ENCODE measurements at places on chromosomes 13 and 19.
A peak's percentile ranks its signal among the peaks of the same experiment; 100 is the strongest.

DNA sequence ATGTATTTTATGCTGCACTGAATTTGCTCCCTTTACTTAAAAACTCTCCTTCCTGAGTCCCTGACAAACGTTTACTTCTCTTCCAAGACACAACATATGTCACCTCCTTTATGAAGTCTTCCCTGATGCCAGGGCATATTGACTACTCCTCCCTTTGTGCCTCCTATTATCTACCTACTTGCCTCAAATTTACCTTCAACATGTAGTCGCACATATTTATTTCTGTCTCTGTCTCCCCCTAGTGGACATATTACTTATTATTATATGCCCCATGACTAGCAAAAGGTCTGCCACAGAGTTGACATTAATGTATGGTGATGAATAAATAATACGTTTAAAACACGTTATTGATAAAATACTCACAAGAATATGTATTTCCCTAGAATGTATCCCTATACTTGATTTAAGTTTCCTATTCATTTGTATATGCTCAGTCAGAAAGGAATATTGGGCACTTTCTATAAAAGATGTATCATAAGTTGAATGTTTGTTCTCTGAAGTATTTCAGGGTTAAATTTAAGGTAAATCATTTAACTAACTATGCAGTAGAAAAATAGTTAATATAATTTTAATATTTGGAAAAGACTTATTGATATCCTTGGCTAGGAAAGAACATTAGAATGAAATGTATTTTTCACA lies 250.3 kb upstream of the ATXN8OS start:
- peak; percentile 50 for DNase-seq

- no peak for DNase-seq
These were observed 463 bp upstream of the POMP start for GRCh38 chr13:28658539-28658795.

- DNase-seq: no peak
These were observed 7.0 kb upstream of the POMP start for GRCh38 chr13:28651810-28652401.

- DNase-seq: no peak
These were observed 174.6 kb downstream of the NDFIP2 start for GRCh38 chr13:79655509-79655908.

DNA sequence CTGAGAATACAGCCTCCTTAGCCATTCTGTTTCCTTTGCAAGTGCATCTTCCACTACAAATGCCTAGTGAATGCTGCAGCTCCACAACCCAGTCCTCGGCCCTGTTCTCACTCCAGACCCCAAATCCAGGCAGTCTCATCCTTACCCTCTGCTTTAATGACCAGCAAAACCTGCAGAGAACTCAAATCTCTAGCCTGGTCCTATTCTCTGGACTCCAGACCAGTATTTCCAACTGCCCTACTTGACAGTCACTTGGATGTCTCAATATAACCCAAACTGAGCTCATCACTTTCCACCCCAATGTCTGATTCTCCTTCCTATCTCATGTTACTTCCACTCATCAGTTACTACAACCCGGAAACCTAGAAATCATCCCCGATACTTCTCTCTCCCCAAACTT lies 2.6 kb upstream of the EBPL start:
- no peak for DNase-seq

GRCh38 chr13:112213467-112214255 lies 146.7 kb downstream of the SOX1 start:
- DNase-seq: no peak

DNA sequence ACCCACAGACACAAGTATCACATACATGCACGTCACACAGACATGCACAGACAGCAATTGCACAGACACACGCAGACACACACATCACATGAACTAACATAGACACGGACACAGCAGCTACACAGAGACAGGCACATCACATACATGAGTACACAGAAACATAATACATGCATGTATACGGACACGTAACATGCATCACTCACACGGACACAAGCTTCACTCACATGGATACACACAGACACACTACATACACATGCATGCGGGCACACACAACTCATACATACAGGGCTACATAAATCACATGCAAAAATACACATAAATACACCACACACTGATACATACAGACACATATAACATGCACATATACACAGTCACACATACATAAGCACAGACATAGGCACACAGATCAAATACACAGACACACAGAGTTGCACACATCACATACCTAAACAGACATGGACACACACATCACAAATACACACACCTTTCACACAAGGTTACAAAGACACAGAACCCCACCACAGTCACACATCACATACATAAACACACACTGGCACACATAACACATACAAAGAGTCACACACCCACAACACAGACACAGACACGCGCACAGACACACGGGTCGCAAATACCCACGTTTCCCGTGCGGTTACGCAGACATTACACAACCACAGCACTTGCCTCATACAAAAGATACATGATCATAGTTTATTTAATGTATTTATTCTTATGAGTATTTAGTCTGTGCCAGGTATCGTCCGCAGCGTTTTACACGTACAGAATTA lies 1.1 kb upstream of the LMTK3 start:
- DNase-seq: no peak

- DNase-seq: no peak
These were observed 23.5 kb downstream of the ADGRL1 start for GRCh38 chr19:14182476-14182875.

DNA sequence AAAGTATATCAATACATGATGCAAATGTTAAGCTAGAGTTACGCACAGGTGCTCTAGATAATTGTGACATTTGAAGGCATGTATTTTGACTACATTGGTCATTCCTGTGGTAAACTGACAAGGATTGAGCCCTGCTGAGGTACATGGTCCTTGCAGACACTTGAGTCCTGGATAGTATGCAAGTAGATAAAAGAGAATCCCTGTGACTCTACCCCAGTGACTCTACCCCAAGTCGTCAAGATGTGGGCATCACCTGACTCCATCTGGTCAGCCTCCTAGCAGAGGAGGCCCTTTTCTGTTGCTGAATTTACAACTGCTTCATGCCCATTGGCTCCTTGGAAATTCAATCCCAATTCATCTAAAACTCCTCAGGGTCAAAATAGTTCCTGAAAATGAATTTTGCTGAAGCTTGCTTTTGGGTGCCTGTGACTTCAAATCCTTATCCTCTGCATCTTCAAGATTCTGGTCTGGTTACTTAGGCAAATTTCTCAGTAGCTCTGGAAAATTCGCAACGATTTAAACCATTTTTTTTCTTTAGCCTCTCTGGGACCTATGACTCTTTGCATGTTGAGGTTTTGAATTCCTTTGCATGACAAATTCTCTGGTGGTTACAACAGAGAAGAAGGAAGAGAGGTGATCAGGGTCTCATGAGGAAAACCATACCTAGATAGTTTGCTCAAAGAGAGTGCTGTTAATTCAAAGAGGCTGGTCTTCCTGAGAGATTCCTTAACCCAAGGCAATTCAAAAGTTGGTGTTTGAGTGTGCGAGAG lies 422.1 kb downstream of the FGF9 start:
- no peak for DNase-seq

- DNase-seq: no peak
These were observed 16.9 kb upstream of the C1QTNF9 start for GRCh38 chr13:24292481-24292880.

GRCh38 chr19:55537741-55538111 lies 793 bp upstream of the SBK2 start:
- no peak for DNase-seq

DNA sequence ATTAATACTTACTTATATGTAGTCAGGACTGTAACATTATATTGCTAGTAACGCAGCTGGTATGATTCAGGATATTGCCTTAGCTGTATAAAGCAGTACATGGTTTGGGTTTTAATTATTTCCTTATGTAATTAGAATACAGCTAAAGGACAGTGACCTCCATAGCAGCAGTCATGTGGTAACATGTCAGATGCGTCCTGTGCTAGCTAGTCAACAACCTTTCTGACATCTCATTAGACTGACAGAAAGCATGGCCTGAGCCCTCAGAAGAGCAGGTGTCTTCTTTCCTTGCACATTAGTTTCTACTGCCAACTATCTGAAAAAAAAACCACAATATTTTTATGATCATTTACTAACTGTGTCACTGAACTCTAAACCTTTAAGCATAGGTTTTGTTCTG lies 122.2 kb downstream of the MAB21L1 start:
- DNase-seq: no peak

DNA sequence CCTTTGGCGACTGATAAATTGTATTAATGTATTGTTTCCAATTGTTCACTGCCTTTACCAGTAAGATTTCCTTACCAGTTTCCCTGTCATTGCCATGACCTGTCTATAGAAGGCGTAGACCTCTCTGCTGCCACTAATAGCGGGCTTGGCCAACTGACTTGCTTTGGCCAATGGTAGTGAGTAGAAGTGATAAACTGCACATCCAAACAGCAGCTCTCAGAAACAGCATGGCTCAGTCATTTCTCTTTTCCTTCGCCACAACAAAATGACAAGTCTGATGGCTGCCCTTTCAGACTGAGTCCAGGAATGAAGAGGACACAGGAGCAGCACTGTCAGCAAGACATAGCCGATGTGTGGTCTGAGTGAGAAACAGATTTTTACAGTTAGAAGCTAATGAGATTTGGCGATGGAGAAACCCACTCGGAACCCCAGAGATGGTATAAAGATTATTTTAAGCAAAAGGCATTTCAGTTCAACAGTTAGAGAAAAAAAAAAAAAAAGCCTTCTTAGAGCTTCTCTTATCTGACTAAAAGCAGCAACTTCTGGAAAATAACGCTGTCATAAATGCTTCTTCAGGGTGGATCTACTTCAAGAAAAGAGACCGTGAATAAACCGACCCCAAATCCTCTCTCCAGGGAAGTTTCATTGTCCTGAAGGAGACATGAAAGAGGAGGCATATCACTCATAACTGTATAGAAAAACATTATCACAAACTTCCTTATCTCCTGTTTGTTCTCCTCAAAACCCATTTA lies 42.0 kb upstream of the TM9SF2 start:
- DNase-seq: no peak

- DNase-seq: no peak
These were observed 89.9 kb downstream of the COL4A1 start for GRCh38 chr13:110217085-110217484.

- no peak for DNase-seq
These were observed 55.7 kb upstream of the C1QTNF9 start for GRCh38 chr13:24253520-24254145.

GRCh38 chr13:98111168-98112098 lies 31.5 kb upstream of the FARP1 start:
- no peak for DNase-seq

- DNase-seq: no peak
These were observed 666.7 kb downstream of the UQCRFS1 start for GRCh38 chr19:28546148-28546685.

DNA sequence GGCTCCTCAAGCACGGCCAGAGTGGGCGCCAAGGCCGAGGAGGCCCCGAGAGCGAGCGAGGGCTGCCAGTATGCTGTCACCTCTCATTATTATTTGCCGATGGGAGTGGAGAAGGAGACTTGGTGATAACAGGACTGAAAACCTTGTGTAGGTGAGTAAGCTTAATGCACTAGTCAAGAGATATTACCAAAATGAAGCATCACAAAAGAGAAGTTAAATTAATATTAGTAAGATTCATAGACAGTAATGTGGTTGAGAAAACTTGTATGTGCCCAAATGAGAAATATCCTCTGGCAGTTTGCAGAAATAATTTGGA lies 204.5 kb upstream of the SLITRK1 start:
- DNase-seq: no peak

DNA sequence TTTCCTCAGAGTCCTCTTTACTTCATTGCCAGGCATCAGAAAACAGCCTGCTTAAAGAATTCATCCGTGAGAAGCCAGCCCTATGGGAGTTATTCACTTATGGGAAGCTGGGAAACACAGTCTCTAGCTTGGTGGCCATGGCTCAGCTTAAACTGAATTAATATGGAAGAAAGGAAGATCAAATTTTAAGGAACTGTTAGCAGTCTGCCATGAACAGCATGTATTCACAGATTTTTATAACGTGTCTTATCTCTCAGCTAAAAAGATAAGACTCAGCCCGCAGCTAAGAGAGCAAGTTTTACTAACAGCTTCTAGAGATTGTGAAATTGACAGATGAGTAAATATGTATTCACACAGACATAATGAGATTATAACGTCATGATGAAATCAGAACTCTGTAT lies 253.7 kb upstream of the RXFP2 start:
- no peak for DNase-seq

- no peak for DNase-seq
These were observed 82.1 kb downstream of the ATP8A2 start for GRCh38 chr13:25453850-25454365.

DNA sequence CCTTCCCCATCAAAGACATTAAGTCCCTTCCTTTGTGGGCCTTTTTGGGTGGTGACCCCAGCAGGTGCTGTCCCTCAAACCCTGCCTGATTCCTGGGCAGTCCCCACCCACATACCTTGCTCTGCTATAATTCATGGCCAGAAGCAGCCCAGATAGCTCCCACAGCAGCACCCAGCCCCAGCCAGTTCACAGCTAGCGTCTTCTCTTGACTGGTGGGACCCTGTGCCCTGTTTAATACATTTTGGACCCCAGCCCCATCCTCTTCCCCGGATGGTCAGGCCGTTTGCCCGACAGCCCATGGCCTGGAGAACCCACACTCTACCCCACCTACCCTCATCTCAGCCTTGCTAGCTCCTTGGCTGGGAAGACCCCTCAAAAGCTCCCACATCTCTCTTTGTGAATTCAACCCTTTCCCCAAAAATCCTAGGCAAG lies 2.1 kb downstream of the CCDC106 start:
- no peak for DNase-seq

GRCh38 chr19:43768273-43769050 lies 12.3 kb downstream of the KCNN4 start:
- no peak for DNase-seq

GRCh38 chr13:63308549-63309165 lies 1893.0 kb upstream of the PCDH20 start:
- DNase-seq: peak; percentile 6

- no peak for DNase-seq
These were observed 2.5 kb downstream of the NPAS1 start for GRCh38 chr19:47022140-47022536.

GRCh38 chr13:27619728-27620376 lies 477 bp downstream of the LNX2 start:
- no peak for DNase-seq

DNA sequence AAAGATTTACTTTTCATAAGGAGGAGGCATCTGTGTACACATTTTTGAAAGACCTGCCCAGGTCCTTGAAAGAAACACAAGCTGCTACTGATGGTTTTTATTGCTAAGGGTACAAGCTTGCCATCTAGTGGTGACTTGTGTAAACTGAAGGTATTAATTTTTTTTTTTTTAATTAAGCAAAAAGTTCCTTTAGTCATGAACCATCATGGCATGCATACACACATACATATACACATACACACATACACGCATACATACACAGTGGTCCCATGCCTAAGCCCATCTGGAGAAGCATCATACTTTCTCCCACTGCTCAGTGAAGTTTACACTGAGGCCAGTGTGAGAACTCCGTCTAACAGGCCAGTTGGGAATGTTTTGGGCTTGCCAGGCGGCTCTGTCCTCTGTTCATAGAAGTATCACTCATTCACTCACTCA lies 312.5 kb downstream of the DCLK1 start:
- DNase-seq: no peak

DNA sequence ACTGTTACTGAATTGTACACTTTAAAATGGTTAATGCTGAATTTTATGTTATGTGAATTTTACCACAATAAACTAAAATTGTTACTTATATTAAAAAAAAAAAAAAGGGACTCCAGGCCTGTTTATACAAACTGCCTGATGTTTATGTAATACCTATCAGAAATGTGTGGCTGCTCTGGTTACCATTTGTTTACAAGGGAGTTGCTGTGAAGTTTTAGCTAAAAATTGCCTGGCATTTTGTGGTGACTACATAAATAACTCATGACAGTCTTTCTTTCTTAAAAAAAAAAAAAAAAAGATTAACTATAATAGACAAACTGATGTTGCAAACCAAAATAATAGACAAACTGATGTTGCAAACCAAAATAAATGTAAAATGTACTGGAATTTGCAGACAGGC lies 71.8 kb downstream of the CDADC1 start:
- DNase-seq: no peak
